Stimulated activated CD4-positive, alpha-beta T cell treated with anti-CD3 and anti-CD28 coated beads, TNF-alpha, amount 100 ng/mL, for 4 hours (primary cell): ENCODE measurements at places on chromosomes 7 and 10.
A peak's percentile ranks its signal among the peaks of the same experiment; 100 is the strongest.

DNA sequence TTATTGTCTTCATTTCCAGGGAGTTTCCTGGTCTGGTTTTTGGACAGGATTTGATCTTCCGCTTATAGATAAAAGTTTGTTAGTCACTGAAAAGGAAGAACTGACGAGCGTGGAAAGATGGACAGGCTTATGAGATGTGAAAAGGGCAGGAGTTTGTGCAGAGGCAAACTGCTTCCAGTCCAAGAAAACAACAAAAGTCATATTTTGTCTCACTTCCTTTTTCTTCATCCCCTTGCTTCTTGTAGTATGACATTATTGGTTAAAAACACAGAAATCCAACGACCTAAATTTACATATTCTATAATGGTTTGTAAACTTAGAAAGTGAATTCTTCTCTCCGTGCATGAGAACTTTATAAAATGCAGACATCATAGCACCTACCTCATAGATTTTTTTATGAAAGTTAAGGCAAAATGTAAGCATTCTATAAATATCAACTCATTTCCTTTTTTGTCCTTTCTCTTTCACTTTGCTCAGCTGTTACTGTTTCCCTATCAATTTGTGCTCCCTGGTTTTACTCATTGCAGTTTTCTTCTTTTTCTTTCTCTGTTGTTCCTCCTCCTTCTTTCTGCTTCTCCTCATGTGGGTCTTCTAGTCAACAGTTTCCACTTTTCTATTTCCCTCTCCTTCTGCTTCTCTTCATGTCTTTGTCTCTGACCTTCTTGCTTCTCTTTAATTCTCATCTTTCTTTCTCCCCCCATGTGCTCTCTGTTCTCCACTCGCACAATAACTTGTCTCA, 370.2 kb downstream of the ARL4A start:
- no peak for DNase-seq

DNA sequence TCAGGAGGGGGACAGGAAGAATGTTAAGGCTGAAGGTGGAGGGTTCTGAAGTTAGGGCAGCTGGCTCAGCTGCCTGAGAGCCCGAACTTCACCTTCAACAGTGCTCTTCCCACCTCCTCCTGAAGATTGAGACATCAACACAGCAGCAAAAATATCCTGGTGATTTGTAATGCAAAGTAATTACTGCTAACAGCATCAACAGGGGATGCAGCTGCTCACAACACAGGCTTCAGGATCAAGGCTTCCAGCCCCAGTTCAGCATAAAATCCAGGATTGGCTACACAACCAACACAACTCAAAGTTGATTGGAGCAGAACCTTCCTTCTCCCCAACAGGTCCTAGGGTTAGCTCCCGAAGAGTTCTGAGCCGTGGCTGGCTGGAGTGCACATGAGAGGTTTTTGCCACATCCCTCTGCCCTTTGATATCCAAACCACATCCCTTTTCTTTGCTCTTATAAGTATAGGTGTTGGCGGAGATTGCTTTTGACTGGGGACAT, 242.4 kb downstream of the KIAA1217 start:
- no peak for DNase-seq

DNA sequence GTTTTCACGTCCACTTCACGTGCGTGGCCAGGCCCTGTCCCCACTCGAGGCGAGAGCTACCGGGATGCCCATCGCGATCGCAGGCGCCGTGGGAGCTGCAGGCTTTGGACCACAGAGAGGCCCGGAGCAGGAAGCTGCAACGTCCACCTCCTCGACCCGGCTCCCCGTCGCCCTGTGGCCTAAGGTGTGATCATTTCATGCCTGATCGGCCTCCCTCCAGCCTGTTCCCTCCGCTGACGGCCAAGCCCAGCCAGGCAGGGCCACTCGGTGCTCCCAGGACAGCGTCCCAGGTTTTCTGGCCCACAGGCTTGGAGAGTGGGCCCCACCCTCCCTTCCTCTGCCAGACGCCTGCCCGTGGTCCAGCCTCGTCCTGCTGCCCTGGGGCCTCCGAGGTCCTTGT, 19.6 kb downstream of the KNDC1 start:
- DNase-seq, result no peak

GRCh38 chr10:71434760-71435394, 38.2 kb downstream of the CDH23 start:
- DNase-seq, result no peak

DNA sequence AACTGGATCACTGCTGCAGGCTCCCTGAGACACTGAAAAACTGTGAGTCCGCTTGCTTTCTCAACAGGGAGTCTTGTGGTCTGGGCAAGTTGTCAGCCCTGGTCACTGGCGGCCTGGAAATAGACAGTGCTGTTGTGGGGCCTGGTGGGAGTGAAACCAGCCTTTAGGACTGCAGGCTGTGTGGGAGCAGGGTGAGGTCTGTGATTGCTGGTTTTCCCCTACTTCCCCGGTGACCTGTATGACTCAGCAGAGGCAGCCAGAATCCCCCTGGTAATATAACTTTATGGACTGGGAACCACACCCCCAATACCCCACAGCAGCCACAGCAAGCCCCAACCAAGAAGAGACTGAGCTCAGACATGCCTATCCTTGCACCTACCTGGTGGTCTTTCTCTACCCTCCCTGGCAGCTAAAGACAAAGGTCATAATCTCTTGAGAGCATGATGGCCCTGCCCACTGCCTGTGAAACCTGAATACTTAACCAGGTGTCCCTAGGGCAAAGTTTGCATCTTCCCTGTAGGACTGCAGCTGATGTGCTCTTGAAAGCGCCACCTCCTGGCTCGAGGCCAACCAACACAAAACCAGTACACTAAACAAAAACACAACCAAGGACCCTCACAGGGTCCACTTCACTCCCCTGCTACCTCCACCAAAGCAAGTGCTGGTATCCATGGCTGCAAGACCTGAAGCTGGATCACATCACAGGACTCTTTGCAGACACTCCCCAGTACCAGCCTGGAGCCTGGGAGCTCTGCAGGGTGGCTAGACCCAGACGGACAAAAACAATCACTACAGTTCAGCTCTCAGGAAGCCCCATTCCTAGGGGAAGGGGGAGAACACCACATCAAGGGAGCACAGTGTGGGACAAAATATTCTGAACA, 7.2 kb upstream of the ADAM22 start:
- no peak for DNase-seq

- no peak for DNase-seq
Measured at GRCh38 chr7:123432601-123433000, 101.8 kb downstream of the IQUB start.

DNA sequence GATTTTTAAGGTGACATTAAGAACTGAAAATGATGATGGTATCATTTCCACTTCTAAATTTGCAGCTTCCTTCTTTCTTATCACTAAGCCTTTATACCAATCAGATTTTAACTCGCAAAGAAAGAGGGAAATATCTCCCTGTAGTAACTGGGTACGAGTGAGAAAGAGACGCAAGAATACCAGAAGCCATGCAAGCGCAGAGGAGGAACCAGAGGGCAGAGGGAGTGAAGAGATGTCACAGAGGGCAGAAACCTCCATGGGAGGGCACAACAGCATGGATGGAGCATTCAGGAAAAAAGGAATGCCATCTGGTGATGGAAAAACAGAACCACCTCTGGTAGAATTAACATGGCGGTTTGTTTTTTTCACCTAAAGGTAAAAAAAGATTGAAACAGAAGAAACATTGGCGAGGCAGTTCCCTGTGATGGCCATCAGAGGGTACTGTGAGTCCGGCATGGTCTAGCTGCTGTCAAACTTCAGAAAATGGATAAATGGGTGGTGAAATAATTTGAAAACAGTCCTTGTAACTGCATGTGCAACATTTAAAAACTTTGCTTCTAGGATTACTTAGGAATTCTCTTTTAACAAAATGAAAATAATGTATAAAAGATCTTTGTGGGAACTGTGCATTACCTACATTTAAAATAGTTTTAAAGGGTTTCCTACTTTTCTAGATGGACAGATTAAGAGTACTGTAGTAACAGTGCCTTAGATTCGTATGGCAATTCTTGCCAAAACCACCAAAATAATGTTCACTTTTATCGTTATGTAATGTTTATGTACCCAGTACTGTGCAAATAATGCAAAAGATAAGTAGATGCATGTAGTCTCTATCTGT, 91.8 kb downstream of the ARHGAP12 start:
- DNase-seq, result no peak

- DNase-seq, result no peak
Measured at GRCh38 chr10:75110006-75110632, 1.3 kb upstream of the SAMD8 start.

- DNase-seq, result no peak
Measured at GRCh38 chr10:80437227-80437626, 16.9 kb upstream of the TSPAN14 start.

- DNase-seq, result no peak
Measured at GRCh38 chr7:104548861-104549260, 220.5 kb downstream of the LHFPL3 start.

GRCh38 chr7:41316410-41316809, 386.5 kb downstream of the INHBA start:
- DNase-seq, result no peak

DNA sequence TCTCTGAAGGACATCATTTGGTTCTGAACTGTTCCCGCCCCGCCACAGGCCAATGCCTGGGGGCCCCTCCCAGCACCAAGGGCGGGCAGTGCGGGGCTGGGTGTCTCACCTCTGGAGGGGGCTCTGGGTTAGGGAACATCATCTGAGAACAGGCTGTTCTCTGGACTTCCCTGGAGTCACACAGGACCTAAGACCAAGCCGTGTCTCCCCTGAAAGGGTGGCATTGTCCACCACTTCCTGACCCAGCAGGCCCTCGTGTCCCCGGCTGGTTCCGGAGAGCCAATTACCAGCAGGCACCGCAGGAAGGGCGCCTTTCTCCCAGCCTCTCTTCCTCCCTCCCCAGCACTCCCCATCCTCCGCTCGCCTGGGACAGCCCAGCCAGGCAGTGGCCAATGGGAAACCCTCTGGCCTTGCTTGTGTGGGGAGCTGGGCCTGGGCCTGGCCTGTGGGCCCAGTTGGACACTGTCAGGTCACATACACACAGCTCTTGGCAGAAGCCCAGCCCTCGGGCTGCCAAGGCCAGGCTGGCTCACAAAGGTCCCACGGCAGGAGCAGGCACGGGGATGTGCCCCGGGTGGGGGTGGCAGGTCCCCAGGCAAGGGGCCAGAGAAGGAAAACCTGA, 119.5 kb downstream of the SPDYE5 start:
- no peak for DNase-seq

DNA sequence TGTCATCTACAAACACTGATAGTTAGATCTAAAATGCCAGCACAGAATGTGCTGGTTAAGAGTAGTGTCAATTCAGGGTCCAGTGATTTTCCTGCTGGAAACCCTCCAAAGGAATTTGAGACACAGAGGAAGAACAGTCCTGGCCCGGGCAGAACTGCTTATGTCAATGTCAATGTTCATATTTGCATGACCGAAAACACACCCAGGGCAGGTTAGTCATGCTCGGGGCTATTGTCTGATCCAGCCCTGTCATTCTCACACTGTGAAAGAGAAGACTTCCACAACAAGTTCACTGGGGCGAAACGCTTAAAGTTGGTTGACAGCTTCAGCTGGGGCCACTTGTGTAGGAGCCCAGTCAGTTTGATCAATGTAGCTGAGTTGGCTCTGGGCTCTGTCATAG, 139.3 kb downstream of the C1GALT1 start:
- no peak for DNase-seq

GRCh38 chr7:138328215-138328614, 131.8 kb upstream of the TRIM24 start:
- DNase-seq, result no peak

- DNase-seq, result no peak
Measured at GRCh38 chr10:130957423-130957822, 354.1 kb downstream of the TCERG1L start.

DNA sequence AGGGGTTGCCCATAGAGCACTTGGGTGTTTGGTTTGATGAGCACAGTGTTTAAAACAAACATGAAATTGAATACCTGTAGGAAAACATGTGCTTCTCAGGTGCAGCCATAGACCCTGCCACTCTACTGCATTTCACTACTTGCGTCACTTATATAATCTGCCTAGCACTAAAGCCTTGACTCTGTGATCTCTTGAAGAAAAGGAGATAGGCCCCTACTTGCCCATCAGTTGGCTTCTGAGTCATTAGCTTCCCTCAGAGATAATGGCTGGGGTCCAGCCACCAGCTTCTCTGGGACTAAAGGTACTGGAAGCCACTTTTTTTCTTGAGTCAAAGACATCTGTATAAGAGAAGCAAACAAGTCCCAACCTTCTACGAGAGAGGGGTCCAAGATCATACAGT, 45.9 kb upstream of the BTRC start:
- DNase-seq, result no peak

DNA sequence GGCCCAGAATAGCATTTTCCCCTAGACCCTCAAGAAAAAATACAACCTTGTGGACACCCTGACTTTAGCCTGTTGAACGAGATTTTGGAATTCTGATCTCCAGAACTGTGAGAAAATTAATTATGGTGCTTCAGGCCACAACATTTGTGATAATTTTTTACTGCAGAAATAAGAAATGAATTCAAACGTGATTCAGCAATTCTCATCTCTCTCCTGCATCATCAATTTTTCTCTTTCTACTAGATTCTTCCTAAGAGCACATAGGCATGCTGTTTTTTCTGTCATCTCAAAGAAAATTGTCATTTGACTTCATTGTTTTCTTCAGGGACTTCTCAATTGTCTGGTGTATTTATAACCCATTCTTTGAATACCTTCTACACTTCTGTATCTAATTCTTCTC, 8.9 kb upstream of the AKR1C2 start:
- no peak for DNase-seq

GRCh38 chr10:119431034-119431772, 111.3 kb downstream of the RGS10 start:
- no peak for DNase-seq

DNA sequence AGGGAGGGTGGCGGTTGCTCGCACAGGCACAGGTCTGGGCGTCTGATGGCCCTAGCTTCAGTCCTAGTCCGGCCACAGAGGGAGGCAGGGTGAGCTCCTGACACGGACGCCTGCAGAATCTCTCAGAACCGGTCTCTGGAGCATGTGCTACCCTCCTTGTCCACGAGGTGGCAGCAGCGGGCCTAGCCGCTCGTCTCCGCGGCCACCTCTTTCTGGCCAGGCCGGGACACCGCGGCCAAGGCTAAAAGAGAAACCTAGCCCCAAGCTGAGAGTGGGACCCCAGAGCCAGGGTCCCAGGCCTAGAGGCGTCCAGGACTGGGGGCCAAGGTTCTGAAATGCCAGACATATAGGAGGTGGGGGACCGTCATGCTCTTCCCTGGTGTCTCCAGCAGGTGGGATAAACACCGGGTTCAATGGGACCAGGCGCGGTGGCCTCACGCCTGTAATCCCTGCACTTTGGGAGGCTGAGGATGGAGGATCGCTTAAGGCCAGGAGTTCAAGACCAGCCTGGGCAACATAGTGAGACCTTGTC, 3.2 kb upstream of the LAT2 start:
- peak; percentile 57 for DNase-seq

DNA sequence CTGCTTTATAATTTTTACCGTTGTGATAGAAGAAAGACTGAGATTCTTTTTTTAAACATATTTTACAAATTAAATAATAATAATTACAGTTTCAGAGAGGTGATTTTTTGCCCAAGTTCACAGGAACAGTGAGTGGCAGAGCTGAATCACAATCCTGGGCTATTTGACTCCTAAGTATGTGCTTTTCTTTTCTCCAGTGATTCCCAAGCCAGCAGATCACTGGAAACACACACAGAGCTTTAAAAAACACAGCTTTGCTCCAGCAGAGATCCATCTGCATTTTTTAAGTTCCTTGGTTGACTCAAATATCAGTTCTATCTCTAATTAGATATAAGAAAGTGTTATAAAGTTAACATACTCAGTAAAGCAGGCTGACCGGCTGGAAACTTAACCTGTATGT, 69.0 kb downstream of the AHR start:
- DNase-seq, result no peak
